ENCODE measurements at places on chromosomes 7 and 10. TPM values are rescaled to one million over a fixed set of nuclear protein-coding genes. Genes with fewer than 3 reads are reported as not detected.

GRCh38 chr10:122983898-122984297, 3.7 kb downstream of the PSTK start:
- no peak overlapping the region for H3K4me3 ChIP-seq
- no peak overlapping the region for H3K27ac ChIP-seq
- peaks cover 14% of the 10 kb centered on the region for H3K4me1 ChIP-seq
- H3K36me3 ChIP-seq, result peaks cover 3% of the 10 kb centered on the region
- DNase-seq, result no peak
- H3K27me3 ChIP-seq, result no peaks in the 10 kb centered on the region

DENND2A gene
- not detected for total RNA-seq

GRCh38 chr7:70763961-70764691, 367.8 kb upstream of the GALNT17 start:
- no peak overlapping the region for H3K27ac ChIP-seq
- H3K4me1 ChIP-seq, result no peaks in the 10 kb centered on the region
- no peaks in the 10 kb centered on the region for H3K27me3 ChIP-seq
- H3K4me3 ChIP-seq, result no peak overlapping the region

PROSER2 gene
- 0.37 TPM for total RNA-seq

- no peaks in the 10 kb centered on the region for H3K36me3 ChIP-seq
- H3K27me3 ChIP-seq, result no peaks in the 10 kb centered on the region
- H3K27ac ChIP-seq, result no peak overlapping the region
- DNase-seq, result no peak
Observed at GRCh38 chr10:130721971-130722370, 585.8 kb downstream of the GLRX3 start.

DNA sequence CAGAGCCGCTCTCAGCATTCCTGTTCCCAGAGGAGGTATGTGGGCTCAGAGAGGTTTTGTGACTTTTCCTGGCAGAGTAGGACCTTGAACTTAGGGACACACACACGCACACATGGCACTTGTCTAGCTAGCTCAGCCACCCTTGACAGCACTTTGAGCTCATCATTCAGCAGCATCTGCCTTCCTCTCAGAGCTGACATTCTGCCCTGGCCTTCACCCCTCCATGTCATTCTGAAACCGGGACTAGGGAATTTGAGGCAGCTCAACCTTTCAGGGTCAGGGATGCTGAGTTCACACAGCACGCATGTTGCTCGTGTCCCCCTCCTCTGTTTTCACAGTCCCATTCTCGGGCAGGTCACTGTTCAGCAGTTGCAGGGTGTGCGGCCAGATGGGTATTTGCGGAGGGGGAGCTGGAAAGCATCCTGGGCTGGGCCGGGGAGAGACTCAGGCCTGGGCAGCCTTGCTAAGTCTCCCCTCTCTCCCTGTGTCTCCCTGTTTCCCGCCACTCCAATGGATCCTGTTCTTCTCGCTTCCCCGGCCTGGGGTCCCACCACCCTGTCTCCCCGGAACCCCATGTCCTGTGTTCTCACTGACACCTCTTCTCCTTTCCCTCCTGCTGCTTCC, 78.0 kb downstream of the COL13A1 start:
- no peaks in the 10 kb centered on the region for H3K4me1 ChIP-seq
- DNase-seq, result no peak
- H3K4me3 ChIP-seq, result no peak overlapping the region
- no peak overlapping the region for H3K27ac ChIP-seq
- H3K36me3 ChIP-seq, result no peaks in the 10 kb centered on the region

- H3K4me1 ChIP-seq, result peaks cover 25% of the 10 kb centered on the region
- DNase-seq, result no peak
- H3K36me3 ChIP-seq, result no peaks in the 10 kb centered on the region
- no peak overlapping the region for H3K4me3 ChIP-seq
- H3K27ac ChIP-seq, result no peak overlapping the region
Observed at GRCh38 chr7:131508754-131509486, 47.5 kb downstream of the PODXL start.

CYP3A4 gene
- not detected for total RNA-seq

DNA sequence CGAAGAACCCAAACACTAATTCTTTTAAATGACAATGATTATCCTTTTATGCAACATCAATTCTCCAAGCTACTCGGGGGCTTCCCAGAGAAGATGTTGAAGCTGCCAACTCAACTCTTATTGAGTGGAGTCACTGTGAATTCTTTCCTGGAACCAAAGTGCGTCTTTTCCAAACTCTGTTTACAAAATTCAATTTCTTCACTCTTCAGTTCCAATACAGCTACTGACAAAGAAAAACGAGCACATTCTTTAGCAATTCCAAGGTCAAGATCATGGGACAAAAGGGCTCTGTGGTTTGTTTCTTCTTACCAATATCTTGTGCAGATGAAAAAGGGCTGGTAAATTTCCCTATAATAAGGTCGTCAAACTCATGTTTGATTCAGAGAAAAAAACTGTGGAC, 74.2 kb downstream of the FAS start:
- no peak overlapping the region for H3K4me3 ChIP-seq
- H3K27ac ChIP-seq, result no peak overlapping the region
- peaks cover 48% of the 10 kb centered on the region for H3K27me3 ChIP-seq
- H3K36me3 ChIP-seq, result no peaks in the 10 kb centered on the region
- no peaks in the 10 kb centered on the region for H3K4me1 ChIP-seq

- no peaks in the 10 kb centered on the region for H3K27me3 ChIP-seq
- H3K4me3 ChIP-seq, result no peak overlapping the region
- no peaks in the 10 kb centered on the region for H3K4me1 ChIP-seq
- H3K36me3 ChIP-seq, result no peaks in the 10 kb centered on the region
Observed at GRCh38 chr7:126228356-126229061, 1024.2 kb downstream of the GRM8 start.

DNA sequence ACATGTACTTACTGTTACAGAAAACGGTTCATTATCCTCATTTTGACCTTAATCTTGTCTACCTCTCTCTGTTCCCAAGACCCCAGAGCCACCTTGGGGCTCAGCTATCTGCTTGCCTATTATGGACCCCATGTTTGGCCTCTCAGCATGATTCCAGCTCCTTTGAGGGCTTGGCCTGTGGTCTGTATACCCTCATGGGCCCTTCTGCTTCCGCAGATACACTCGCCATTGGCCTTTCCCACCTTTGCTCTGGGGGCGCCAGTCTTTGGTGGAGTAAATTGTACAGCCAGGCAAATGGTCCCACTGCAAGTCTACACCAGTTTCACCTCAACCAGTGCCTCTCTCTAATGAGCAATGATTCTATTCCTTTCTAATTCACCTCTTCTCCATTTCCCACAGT, 109.2 kb upstream of the ZNF746 start:
- H3K27ac ChIP-seq, result no peak overlapping the region
- DNase-seq, result no peak
- peaks cover 87% of the 10 kb centered on the region for H3K36me3 ChIP-seq
- no peaks in the 10 kb centered on the region for H3K27me3 ChIP-seq
- no peak overlapping the region for H3K4me3 ChIP-seq
- peaks cover 8% of the 10 kb centered on the region for H3K4me1 ChIP-seq

DNA sequence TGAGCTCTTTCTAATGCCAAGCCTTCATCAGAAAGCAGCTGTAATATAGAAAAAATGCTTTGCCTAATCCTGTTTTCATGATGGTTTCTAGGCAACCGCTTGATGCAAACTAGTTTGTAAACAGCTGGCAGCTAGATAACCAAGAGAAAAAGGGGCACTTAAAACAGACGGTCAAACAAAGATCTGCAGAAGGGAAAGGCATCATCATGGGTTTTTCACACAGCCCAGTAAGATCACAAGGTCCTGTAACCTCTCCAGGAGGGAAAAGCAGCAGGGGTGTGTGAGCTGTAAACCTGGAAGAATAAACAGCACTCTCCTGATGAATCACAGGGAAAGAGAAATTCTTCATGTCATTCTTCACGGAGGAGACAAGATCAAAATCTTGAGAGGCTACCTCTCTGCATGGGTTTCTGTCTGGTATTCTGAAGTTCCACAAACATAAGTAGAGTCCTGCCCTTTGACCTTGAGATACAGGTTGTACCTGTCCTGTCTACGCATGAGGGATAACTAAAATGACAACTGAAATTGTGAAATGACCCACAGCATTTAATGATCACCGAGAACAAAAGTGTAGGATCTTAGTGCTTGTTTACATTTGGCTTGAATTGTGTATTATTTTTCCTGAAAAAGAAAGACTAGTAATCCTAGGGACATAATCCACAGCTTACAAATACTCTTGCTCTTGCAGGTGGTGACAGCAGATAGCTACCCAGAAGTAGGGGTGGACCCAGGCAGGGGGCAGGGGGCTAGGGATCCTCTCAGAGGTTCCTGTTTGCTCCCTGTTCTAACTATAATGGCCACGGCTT, 48.0 kb downstream of the CREB3L2 start:
- H3K27me3 ChIP-seq, result no peaks in the 10 kb centered on the region
- no peak for DNase-seq
- peaks cover 27% of the 10 kb centered on the region for H3K36me3 ChIP-seq
- peaks cover 17% of the 10 kb centered on the region for H3K4me1 ChIP-seq
- H3K27ac ChIP-seq, result peak overlapping the region; percentile 26

ABCB1 gene
- 1.9 TPM for total RNA-seq

DNA sequence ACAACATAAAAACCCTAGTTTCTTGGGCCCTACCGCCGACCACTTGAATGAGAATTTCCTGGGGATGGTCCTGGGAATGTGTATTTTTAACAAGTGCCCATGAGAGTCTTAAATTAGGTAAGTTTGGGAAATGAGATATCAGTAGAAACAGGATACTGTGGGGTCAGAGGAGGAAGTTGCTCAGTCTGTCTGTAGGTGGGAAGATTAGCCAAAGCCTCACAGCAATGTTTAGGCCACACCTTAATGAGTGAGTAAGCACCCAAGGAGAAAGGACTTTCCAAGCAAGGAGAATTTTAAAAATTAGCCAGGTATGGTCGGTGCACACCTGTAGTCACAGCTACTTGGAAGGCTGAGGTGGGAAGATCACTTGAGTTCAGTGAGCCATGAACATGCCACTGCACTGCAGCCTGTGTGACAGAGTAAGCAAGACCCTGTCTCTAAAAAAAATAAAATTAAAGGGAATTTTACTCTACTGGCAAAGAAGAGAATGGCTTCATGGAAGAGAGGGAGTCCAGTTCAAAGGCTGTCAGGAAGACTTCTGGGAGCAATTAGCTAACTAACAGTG, 31.9 kb downstream of the PAPSS2 start:
- H3K4me1 ChIP-seq, result no peaks in the 10 kb centered on the region
- no peaks in the 10 kb centered on the region for H3K36me3 ChIP-seq
- H3K27ac ChIP-seq, result no peak overlapping the region
- peaks cover 12% of the 10 kb centered on the region for H3K27me3 ChIP-seq
- H3K4me3 ChIP-seq, result no peak overlapping the region

DNA sequence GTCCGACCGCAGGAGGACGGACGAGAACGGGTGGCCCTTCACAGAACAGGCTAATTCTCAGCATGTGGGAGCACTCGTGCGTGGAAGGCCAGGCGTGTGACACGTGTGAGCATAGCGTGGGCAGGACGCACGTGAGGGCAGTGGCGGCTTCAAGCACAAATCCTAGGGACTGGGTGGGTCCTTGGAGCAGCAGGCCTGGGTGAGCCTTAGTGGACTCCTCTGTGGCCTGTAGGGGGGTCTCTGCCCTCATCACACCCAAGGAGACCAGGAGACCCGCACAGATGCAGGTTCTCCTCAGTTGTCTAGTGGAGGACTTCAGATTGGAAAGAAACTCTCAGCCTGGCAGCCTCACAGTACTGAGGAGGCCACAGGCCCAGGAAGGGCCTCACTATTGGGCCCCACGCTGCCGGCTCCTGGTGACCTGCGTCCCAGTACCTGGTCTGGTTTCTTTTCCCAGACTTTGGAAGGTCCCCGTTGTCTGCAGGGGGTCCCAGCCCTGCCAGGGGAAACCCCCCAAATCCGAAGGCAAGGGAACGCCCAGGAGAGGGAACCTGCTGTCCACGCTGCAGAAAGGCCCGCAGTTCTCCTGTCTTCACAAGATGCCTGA, 49.1 kb upstream of the FAM20C start:
- peaks cover under 1% of the 10 kb centered on the region for H3K4me1 ChIP-seq
- no peaks in the 10 kb centered on the region for H3K36me3 ChIP-seq
- H3K27ac ChIP-seq, result no peak overlapping the region
- peaks cover 4% of the 10 kb centered on the region for H3K27me3 ChIP-seq
- no peak overlapping the region for H3K4me3 ChIP-seq

SPDYE9 gene
- total RNA-seq, result not detected

DNA sequence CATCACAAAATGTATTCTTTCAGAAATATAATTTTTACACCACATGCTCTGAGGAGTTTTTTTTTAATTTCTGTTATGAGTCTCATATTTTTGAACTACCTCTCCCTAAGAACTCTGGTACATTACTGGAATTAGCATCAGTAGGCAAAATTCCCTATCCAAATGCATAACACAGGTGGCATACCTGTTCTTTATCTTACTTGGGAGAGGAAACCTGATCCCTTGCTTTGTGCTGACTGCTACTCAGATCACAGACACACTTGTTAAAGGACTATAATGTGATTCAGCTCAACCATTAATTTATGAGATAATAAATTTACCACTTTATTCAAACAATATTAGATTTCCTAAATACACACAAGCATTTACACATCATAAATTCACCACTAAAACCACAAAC, 617.2 kb downstream of the GRM8 start:
- no peak overlapping the region for H3K4me3 ChIP-seq
- H3K4me1 ChIP-seq, result no peaks in the 10 kb centered on the region

DNA sequence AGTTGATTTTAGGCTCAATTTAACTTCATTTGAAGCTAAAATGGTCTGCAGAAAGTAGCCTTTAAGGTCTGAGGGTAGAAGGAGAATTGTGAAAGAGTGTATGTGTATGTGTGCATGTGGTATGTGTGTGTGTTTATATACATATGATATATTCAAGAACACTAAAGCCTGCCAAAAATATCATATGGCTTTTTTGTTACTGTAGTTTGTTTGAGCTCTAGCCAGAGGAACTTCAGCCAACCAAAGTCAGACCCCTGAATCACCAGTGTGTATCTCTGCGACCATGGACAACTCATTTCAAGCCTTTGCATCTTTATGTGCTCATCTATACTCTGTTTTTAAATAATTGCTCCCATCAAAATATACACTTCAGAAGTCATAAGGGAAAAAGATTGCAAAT, 58.4 kb upstream of the HDAC9 start:
- H3K4me3 ChIP-seq, result no peak overlapping the region
- no peak overlapping the region for H3K27ac ChIP-seq
- no peaks in the 10 kb centered on the region for H3K36me3 ChIP-seq
- DNase-seq, result no peak
- no peaks in the 10 kb centered on the region for H3K27me3 ChIP-seq

DNA sequence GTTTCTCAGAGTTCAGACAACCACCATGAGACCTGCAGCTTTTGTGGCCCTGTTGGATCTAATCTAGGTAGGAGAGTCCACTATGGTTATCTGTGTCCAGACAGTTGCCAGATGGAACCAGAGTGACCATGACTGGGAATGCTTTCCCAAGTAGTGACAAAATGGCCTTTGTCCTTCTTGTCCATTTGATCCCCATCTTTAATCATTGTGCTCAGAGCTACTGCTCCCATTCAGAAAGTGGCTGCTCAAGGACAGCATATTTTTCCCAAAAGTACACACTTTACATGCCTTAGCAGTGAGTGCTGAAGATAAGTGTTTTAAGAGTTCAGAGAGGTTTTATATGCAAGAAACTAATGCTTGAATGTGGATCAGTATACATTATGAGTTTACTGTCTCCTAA, 5.4 kb upstream of the ACSM6 start:
- no peak overlapping the region for H3K4me3 ChIP-seq
- H3K36me3 ChIP-seq, result no peaks in the 10 kb centered on the region
- DNase-seq, result no peak
- peaks cover 32% of the 10 kb centered on the region for H3K27me3 ChIP-seq
- no peak overlapping the region for H3K27ac ChIP-seq

- H3K4me3 ChIP-seq, result no peak overlapping the region
- no peaks in the 10 kb centered on the region for H3K36me3 ChIP-seq
- H3K4me1 ChIP-seq, result peaks cover 2% of the 10 kb centered on the region
- H3K27me3 ChIP-seq, result peaks cover 14% of the 10 kb centered on the region
Observed at GRCh38 chr10:112307358-112308124, 24.3 kb downstream of the TECTB start.

- H3K36me3 ChIP-seq, result no peaks in the 10 kb centered on the region
- no peak overlapping the region for H3K4me3 ChIP-seq
- peaks cover 32% of the 10 kb centered on the region for H3K27me3 ChIP-seq
- no peak for DNase-seq
- peaks cover 27% of the 10 kb centered on the region for H3K4me1 ChIP-seq
Observed at GRCh38 chr7:36119005-36119706, 33.9 kb upstream of the EEPD1 start.
